ENCODE measurements at places on chromosomes 1 and 21.

DNA sequence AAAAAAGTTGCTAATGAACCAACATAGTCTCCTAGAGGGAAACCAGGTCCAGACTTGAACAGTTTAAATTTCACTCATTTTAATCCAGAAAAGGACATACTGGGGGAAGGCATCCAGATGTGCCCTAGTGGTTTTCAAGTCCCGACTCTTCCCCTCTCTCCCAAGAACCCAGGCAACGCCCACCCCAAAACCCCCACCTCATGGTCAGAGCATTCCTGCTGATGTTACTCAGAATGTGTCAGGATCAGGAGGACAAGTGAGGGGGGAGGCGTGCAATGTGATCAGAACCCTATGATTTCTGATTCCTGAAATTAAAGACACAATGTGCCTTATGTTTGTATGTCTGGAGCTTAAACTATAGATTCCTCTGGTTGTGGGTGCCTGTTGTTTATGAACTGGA, 1.6 kb upstream of the CTSK start:
- DNase-seq: no peak

DNA sequence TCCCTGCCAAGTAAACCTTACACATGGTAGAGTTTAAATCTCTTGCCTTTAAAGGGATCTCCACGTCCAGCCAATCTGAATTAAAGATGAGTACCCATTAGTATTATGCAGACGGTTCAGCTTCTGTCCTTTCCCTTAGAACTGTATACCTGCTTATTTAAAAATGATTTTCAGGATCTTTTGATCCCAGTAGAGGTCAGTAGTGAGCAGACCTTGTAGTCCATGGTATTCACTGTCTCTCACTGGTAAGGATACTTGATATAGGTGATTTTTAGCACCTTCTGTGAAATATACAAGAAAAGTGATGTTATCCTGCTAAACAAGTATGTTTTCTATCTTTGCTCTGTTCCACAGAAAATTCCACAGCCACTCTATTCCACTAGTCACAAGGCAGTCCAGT, 1211.6 kb upstream of the ADGRL4 start:
- DNase-seq: peak; percentile 27

DNA sequence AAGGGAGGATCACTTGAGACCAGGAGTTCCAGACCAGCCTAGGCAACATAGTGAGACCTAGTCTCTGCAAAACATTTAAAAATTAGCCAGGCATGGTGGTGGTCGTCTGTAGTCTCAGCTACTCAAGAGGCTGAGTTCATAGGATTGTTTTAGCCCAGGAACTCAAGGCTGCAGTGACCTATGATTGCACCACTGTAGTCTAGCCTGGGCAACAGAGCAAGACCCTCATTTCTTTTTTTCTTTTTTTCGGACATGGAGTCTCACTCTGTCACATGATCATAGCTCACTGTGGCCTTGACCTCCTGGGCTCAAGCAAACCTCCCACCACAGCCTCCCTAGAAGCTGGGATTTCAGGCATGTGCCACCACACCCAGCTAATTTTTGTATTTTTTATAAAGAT, 31.9 kb upstream of the RCC2 start:
- DNase-seq: no peak

DNA sequence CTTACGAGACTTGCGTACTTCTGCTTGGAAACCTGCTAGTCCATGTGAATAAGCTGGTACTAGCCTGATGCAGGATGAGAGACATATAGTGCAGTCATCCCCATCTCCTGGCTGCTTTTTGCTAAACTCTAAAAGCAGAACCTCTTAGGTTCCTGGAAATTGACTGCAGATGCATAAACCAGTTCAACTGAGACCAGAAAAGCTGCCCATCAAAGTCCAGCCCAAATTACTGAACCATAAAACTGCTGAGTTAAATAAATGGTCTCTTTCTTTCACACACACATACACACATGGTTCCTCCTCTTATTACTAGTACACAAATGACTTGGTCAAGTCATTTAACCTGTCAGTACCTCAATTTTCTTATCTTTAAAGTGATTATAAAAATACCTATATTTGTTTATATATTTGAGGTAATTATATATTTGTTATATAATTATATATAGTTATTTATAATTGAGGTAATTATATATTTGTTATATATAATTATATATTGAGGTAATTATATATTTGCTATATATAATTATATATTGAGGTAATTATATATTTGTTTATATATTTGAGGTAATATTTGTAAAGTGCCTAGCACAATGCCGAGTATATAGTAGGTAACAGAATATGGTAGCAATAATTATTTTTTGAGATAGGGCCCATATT, 25.2 kb upstream of the RABGAP1L start:
- DNase-seq: peak; percentile 70

- DNase-seq: no peak
Measured at GRCh38 chr1:183251959-183252450, 65.9 kb downstream of the LAMC2 start.

DNA sequence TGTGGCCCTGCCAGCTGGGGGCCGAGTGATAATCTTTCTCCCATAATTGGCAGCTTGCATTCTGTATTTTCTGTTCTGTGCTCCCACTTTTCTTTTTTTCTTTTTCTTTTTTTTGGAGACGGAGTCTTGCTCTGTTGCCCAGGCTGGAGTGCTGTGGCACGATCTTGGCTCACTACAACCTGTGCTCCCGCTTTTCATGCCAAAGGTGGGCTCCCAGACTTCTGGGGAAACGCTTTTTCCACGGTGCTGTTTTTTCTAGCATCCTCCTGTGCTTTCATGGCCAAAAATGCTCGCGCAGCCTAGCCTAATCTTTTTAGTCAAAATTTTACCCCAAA, 585 bp upstream of the AHCTF1 start:
- DNase-seq: no peak

DNA sequence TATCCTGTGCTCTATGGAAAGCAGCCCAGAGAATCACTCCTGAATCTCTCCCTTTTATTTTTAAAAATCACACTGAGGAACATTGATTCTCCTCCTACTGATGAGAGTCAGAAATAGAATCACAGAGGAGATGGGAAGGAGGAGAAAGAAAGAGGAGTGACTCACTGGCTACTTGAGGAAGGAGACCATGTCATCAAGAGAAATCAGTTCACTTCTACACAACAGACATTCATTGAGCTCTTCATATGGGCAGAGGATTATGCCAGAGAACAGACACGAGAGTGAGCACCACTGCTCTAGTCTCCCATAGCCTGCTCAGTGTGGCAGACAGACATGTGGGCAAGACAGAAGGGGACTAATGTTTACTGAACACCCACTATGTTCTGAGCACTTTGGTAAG, 44.2 kb downstream of the RAB3B start:
- no peak for DNase-seq

GRCh38 chr1:53732912-53733317, 6.0 kb downstream of the GLIS1 start:
- DNase-seq: no peak

DNA sequence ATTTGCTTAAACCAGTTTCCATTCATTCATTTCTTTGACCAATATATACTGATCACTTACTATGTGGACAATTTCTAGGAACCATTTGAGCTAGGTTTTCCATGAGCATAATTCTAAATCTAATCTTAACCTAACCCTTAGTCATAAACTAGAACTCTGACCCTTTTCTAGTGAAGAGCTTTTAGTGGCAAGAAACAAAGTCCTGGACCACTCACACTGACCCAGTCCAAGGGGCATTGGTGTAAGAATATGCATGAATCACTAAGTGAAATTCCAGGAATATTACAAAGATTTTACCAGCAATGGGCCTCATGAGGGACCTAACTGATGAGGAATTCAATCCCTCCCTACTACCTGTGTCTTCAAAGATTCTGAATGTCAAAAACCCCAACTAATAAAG, 40.6 kb upstream of the SLC2A1 start:
- no peak for DNase-seq

DNA sequence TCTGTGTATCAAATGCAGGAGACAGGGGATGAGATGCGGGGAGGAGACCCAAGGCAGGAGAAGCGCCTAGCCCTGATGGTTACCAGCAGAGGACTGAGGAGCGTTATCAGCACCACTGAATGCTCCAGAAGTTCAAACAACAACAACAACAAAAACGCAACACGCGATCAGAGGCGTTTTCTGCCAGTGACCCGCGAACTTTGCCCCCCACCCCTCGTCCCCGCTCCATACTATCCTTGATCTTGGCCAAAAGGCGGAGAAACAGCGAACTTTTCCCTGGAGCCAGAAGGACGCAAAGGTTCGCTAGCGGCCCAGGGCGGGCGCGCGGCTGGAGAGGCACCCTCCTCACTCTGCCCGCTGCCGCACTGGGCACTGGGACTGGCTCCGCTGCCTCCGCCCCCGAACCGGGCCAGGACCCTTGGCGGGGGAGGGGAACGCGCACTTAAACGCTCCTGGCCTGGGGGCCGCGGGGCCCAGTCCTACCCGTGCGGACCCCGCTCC, 699 bp downstream of the ECHDC2 start:
- peak; percentile 20 for DNase-seq

GRCh38 chr1:55061000-55061705, 21.8 kb downstream of the PCSK9 start:
- DNase-seq: no peak

DNA sequence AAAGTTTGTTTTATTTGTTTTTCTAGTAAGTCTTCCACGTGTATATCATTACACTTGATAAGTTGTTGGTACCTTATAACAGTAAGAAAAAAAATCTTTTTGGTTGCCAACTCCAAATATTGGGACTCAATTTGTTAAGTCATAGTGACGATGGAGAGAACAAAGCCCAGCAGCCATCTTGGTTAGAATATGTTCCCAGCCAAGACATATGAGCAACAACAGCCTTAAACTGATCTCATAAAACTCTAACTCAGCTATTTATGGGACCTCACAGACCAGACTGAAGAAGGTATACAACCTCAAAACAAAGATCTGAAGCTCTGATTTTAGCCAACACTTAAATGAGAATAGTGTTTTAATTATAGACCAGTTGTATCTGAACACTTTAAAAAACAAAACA, 281.3 kb downstream of the VAV3 start:
- no peak for DNase-seq

- no peak for DNase-seq
Measured at GRCh38 chr1:25831569-25832196, 11.9 kb downstream of the MTFR1L start.

DNA sequence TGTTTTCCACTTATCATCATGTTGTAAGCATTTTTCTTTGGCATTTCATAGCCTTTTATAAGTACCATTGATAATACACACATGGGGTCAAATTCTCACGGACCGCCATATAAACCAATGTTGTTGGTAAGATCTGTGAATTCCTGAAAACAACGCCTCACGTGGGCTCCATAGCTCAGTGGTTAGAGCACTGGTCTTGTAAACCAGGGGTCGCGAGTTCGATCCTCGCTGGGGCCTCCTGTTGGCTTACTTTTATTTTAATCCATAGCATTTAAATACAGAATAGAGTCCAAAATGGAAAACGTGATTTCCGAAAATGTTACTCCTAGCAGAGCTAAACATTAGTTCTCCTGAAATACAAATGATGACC, 83.1 kb downstream of the HHIPL2 start:
- DNase-seq: peak; percentile 89

- DNase-seq: no peak
Measured at GRCh38 chr1:34758751-34759150, 789 bp upstream of the GJB4 start.

DNA sequence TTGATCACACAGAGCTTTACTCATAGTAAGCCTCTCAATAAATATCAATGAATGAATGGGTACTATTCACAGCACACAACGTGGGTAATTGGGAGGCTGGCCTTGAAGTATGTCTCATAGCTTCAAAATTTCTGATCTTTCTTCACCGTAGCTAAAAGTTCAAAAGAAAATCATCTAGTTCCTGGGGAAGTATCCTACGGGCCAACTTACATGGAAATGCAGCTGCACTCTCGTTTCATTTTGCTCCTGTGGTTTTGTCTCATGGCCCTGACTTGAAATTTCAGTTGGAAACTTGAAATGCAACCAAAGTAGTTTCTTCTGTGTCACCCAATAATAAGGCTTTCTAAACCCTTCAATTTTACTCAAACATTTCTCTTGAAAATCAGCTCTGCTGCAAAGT, 76.1 kb upstream of the CNIH3 start:
- DNase-seq: no peak

GRCh38 chr1:81008293-81008692, 792.4 kb upstream of the ADGRL2 start:
- no peak for DNase-seq

DNA sequence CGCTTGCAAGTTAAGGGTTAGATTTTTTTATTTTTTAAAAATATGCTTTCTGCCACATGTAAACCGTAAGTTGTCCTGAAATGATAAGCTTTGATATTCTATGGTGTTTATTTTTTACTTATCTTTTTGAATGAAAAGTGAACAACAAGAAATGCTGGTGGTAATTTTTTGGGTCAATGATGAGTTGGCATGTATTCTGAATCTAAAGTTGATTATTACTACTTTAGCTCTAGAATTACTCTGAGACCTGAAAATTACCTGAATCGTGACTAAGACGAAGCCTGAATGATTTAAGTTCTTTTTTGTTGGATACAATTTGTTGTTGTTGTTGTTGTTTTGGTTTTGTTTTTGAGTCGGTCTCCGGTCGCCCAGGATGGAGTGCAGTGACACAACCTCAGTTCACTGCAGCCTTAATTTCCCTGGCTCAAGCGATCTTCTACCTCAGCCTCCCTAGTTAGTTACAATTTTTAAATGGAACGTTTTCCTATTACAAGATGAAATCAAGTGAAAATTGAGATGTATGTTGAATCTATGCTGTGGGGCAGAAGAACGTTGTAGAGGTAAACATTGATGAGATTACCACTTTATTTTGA, 941 bp downstream of the RABGGTB start:
- DNase-seq: no peak

- no peak for DNase-seq
Measured at GRCh38 chr1:191618181-191618580, 540.1 kb upstream of the RGS18 start.

DNA sequence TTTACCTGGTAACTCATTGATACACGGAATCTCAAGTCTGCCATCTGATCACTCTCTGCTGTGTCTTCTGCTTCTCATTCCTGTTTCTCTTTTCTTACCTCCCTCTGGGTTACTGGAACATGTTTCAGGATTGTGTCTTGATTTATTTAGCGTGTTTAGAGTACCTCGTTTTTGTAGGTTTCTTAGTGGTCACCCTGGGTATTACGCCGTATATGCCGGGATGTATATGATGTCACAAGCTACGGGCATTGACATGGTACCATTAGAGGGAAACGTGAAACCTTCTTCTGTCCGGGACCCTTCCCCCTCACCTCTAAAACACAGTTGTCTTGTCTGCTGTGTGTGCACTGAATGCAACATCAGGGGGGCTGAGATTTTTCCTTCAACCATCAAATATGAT, 2.8 kb downstream of the ACTRT2 start:
- no peak for DNase-seq

- DNase-seq: peak; percentile 41
Measured at GRCh38 chr1:166165661-166166328, 1.0 kb downstream of the FAM78B start.

DNA sequence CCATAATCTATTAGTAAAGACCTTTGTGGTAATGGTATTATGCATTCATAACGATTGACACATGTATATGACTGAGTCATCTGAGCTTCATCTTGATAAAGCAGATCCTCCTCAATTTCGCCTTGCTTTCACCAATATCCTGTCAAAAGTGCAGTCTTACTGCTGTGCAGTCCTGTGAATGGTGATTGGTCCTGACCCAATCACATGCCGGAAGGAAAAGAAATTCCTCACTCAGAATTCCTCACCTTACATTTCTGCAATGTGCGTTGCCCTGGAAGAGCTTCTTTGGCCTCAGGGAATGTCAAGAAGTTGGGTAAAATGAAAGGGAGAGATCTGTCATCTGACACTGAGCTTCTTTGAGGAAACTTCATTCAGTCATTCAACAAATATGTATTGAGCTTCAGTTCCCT, 121.0 kb upstream of the TSPAN2 start:
- no peak for DNase-seq

All from B cell (primary cell).